ENCODE measurements at places on chromosomes 11 and 22.

GRCh38 chr11:118438314-118438931 is 2.1 kb downstream of the KMT2A start:
- DNase-seq, result peak; percentile 49

- no peak for DNase-seq
Observed at GRCh38 chr11:35359321-35360054, 59.9 kb downstream of the SLC1A2 start.

GRCh38 chr11:104464691-104465090 is 300.7 kb upstream of the PDGFD start:
- DNase-seq, result no peak

- no peak for DNase-seq
Observed at GRCh38 chr22:48751539-48752437, 1075.9 kb downstream of the BRD1 start.

GRCh38 chr11:35040221-35040942 is 98.6 kb upstream of the CD44 start:
- no peak for DNase-seq

DNA sequence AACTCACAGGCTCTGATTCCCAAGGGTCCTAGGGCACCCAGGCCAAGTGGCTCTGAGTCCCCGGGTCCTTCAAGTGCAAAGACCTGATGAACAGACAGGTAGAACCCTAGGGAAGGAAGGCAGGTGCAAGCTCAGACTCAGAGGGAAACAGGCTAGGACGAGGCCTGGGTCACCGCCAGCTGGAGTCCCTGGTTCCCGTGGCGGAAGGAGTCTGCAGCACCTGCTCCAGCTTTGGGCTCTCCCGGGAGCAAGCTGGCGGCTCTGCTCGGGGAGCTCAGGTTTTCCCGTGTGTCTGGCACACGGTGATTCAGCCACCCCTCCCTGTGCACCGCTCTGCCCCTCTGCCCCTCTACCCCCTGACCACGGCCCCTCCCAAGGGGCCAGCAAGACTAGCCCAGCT is 59.8 kb downstream of the WNT7B start:
- no peak for DNase-seq

DNA sequence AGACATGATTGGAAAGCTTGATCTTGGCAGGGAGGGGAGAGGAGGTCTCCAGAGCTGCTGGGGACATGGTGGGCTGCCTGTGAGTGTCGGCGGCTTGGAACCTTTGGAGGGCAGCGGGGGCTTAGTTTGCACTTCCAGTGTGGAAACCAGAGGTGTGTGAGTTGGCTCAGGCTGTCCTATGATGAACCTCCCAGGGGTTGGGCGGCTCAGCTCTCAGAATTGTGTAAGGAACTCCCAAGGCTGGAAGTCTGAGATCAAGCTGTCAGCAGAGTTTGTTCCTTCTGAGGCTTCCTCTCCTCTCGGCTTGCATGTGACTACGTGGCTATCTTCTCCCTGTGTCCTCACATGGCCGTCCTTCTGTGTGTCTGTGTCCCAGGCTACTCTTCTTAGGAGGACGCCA is 87.9 kb upstream of the B3GAT1 start:
- no peak for DNase-seq

GRCh38 chr11:12591706-12592105 is 82.5 kb upstream of the TEAD1 start:
- no peak for DNase-seq

GRCh38 chr11:11076879-11077278 is 219.0 kb upstream of the ZBED5 start:
- no peak for DNase-seq

GRCh38 chr11:74559934-74560309 is 32.5 kb upstream of the POLD3 start:
- DNase-seq, result no peak

DNA sequence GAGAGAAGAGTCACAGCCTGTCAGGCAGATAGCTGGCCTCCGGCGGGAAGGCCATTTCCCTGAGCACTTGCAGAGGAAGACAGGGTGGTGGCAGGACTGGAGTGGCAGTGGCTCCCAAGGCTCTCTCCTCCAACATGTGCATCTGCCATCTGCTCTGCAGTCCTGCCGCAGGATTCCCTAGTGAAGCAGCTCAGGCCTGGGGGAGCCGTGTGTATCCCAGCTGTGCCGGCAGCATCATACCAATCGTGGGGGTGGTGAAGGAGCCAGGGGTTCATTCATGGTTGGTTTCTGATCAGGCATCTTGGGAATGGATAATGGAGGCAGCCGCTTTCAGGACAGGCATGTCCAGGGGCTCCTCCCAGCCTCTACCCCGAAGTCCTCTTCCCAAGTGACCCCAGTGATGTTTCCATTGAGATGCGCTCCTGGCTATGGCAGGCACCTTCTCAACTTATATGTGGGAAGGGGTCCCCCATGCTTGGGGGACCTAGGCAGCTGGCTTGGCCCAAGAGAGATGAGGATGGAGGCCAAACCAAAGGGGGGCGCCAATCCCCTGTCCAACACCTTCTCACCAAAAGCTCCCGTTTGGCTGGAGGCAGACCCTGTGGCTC is 6.1 kb downstream of the TAGLN start:
- DNase-seq, result no peak

DNA sequence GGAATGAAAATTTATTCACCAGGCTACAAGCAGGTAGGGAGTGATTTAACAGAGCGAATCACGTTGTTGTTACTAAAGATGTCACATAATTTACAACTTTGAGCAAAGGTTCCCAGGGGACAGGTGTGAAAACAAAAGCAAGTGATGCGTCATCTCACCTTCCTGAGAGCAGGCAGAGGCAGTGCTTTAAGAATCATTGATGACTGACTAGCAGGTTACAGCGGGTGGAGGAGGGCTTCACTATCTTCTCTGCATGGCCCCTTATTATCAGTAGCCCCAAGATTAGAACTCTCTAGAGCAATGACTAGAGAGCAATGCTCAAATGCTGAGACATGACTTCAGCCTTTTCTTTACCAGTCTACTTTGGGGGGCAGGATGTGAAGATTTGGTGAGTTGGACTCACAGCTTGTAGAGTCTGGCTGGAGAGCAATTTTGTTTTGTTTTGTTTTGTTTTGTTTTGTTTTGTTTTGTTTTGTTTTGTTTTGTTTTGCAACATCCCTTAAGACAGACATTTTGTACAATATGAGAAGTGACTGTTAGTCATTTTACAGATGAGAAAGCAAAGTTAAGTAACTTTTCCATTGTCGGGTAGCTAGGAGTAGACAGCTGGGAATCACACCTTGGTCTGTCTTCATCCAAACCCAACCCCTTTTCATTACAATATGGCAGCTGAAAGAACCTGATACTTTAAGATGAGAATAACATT is 84.8 kb downstream of the SLC1A2 start:
- DNase-seq, result no peak

DNA sequence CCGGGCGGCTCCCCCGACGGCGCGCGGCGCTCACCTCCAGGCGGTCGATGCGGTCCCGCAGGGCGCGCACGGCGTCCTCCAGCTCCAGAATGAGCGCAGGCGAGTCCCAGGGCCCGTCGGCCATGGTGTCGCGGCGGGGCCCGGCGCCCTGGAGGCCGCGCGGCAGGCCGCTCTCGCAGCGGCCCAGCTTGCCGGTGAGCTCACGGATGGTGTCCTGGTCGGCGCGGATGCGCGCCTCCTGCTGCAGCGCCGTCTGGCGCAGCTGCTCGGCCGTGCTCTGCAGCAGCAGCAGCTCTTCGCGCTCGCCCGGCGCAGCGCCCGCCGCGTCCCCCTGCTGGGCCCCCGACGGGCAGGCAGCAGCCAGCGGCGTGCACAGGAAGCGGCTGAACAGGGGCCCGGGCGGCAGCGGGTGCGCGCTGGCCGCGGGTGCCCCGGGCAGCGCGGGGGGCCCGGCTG is 599 bp downstream of the NPTXR start:
- DNase-seq, result peak; percentile 29

DNA sequence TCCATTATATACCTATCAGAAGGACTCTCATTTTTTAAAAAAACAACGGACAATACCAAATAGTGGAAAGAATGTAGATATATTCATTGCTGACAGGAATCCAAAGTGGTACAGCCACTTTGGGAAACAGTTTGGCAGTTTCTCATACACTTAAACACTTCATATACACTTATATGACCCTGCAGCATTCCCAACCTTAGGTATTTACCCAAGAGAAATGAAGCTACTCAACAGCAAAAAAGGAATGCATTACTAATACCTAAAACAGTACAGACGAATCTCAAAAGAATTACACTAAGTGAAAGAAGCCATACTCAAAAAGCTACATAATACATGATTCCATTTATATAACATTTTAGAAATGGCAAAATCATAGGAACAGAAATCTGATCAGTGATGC is 51.5 kb downstream of the RBFOX2 start:
- no peak for DNase-seq

DNA sequence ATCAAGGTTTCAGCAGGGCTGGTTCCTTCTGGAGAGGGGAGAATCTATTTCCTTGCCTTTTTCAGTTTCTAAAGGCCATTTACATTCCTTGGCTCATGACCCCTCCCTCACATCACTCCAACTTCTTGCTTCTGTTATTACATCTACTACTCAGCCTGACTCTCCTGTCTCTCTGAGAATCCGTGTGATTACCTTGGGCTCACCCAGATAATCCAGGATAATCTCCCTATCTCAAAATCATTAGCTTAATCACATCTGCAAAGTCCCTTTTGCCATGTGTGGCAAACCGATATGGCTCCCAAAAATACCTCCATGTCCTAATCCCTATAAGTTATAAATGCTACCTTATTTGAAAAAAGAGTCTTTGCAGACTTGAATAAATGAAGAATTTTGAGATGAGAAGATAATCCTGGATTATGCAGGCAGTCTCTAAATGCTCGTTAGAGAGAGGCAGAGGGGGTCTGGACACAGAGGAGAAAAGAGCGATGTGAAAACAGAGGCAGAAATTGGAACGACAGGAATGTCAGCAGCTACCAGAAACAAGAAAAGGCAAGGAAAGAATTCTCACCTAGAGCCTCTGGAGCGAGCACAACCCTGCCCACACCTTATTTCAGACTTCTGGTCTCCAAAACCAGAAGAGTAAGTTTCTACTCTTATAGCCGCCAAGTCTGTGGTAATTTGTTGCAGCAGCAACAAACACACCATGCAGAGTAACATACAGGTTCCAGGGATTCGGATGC is 23.6 kb upstream of the ARHGAP32 start:
- DNase-seq, result peak; percentile 45

GRCh38 chr11:18563090-18563730 is 25.3 kb downstream of the UEVLD start:
- DNase-seq, result no peak

- DNase-seq, result no peak
Observed at GRCh38 chr11:76339221-76339620, 41.7 kb downstream of the THAP12 start.

DNA sequence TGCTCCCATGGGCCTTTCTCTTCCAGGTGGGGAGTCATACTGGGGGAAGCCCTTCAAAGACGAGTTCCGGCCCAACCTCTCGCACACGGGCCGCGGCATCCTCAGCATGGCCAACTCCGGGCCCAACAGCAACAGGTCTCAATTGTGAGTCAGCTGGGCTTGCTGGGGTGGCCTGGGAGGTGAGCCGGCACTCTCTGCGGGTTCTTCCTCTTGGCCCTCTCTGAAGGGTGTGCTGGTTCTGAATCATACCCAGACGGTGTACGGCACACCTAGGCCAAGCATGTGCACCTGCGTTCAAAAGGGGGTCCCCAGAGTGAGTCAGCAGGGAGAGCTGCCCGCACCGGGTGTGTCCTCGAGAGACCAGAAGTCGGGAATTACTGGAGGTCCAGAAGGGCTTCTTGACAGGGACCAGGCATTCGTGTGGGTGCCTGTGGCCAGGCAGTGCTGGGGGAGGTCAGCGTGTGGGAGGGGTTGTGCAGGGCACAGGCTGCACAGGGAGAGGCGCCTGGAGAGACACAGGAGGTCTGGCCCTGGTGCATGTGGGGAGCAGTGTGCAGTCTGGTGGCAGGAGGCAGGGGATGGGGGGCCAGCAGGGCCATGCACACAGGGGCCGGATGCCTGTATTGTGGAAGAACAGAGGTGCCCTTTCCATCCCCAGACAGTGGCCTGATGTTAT is 23.0 kb downstream of the PPIL2 start:
- no peak for DNase-seq

DNA sequence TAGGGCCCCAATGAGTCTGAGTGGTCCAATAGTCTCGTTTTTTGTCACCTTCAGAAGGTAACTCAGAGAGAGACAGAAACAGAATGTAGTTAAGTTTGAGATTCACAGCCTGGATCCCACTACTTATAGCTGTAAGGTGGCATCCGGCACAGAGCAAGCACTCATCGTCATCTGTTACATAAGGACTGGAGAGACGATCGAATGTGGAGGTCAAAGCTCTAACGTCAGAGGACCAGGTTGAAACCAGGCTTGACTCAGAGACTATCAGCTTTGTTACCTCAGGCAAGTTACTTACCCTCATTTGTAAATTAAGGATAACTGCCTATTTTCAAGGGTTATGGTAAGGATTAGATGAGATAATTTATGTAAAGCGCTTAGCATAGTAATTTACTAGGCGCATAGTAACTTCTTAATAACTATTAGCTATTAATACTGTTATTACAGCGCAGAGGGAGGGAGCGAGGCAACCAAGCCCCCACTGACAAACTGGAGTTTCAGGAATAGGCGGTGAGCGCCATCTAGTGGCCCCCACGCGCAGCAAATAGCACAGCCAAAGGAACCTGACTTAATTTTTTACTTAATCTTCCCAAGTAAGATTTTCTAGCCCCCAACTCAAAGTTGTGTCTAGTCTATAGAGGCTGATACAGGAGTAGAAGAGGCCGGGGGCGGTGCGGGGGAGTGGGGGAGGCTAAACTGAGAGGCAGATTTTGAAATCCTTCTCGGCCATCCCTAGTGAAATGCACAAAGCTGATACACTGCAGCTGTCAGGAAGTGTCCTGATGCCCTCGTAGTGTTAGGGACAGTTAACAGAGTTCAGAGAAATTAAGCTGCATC is 29.0 kb upstream of the API5 start:
- peak; percentile 42 for DNase-seq

DNA sequence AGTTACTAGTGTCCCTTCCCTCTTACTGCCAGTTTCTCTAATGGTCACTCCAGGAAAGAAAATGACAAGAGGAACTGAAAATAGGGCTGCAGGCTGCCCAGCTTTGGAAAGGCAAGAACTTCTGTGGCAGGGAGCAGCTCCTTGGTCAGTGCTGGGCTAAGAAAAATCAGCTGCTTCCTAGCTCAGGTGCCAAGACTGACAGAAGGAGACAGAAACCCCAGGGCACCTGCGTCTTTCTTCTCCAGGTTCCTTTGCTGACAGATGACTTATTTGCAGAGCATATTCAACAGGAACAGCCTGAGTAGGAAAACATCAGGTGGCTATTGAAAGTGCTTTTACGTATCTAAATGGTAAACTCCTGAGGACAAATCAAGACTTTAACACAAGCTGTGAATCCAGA is 25.4 kb downstream of the MAML2 start:
- DNase-seq, result no peak

GRCh38 chr11:19345848-19346681 is 105.3 kb upstream of the E2F8 start:
- no peak for DNase-seq

- DNase-seq, result no peak
Observed at GRCh38 chr11:2459016-2459725, 14.4 kb downstream of the KCNQ1 start.

DNA sequence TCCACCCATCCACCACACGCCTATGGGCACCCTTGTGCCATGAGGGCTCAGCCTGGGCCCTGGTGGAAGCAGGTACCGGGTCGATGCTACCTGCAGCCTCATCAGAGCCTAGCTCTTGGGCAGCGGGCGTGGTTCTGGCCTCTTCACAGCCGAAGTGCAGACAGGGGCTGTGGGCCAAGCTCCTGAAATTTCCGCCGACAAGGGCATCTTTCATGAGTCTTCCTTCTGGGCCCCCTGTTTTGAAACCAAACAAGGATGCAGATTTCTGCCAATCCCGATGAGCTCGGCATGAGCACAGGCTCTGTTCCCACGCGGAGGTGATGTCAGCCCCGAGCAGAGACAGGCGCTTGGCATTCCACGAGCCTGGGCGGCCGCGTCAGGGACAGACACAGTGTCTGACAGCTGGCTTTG is 22.6 kb upstream of the MGAT3 start:
- no peak for DNase-seq
